ENCODE measurements at places on chromosomes 1 and 21.

DNA sequence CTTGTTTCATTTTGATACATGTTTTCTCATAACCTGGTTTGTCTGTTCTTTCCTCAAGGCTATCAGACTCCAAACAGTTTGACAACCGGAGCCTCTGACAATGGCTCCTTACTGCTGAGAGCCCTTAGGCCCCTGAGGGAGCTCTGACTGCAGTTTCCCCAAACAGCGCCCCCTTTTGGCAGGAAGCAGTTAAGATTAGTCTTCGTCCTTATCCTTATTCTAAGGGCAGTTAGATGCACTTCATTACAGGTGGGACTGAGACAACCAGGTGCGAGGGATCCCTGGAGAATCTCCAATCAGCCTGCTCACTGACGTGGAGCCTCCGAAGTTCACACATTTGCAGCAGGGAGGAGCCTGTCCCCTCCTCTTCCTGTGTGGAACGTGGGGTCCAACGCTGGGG lies 393.1 kb downstream of the BRINP3 start:
- no peak for DNase-seq

DNA sequence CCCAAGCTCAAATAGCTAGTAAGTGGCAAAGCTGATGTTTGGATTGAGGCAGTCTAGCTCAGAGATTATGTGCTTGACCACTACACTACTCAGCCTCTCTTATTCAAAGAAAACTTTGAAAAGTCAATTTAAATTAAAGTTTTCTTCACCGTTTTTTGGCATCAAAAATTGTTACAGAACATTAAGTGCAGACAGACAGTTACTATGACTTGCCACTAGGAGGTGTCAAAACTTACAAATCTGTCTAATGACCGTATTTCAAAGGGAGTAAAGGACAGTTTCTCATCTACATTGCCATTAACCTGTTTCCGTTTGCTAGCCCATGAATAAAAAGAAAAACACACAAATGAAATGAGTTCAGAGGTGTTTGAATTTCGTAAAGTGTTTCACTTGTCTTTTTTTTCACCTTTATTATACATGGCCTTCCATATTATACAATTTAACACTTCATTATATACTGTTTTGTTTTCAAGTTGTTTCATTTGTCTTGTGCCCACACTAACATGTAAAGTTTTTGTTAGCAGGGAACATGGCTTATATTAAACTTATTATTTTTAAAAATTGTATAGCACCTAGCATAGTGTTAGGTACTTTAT lies 57.4 kb upstream of the MTF2 start:
- peak; percentile 65 for DNase-seq

DNA sequence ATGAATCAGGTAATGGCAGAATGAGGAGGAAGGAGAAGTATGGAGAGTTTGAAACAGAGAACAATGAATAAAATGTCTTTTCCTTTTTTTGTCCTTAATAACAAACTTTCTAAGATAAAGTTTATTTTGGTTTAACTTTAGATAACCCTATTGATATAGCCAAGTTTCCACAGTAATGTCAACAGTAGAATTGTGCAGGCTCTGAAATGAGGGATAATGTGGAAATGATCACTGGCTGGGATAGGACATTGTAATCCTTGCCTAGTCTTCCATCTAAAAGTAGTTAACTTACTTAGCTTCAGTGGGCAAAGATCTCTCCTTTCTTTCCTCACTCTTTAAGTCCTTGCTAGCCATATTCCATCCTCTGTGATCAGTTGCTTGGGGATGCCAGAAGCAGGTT lies 52.8 kb downstream of the NTMT2 start:
- no peak for DNase-seq

DNA sequence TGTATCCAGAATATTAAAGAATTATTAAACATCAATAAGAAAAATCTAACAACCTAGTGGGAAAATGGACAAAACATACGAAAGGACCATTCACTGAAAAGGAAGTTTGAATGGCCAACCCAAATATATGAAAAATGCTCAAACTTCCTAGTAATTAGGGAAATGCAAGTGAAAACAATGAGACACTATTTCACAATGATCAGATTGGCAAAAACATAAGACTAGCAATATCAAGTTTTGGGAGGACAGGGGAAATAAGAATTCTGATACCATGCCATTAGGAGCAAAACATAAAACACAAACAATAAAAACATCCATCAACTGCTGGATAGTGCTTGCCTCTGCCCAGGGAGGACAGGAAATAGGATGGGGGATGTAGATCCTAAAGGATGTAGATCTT lies 14.3 kb downstream of the XCL2 start:
- DNase-seq = no peak

- DNase-seq = no peak
Measured at GRCh38 chr21:25640202-25640942, 1.3 kb downstream of the JAM2 start.

DNA sequence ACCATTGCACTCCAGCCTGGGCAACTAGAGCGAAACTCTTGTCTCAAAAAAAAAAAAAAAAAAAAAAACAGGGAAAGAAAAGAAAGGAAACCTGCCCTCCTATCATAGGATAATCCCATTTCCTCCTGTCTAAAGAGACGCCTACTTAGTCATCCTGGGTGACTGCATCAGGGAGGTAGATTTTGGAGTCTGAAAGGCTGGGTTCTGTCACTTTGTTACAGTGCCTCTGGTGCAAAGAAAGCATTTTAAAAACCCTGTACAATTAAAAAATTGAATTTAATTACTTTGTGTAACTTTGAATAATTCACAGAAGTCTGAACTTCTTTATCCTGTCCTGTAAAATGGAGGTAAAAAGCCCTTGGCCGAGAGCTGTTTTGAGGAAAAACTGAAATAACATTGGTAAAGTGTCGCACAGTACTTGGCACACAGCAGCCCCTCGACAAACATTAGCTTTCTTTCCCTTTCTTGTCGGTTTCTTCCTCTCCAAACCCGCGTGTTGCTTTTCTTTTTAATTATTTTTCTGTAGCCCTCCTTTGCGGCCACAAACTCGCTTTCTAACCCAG lies 657 bp upstream of the HDAC1 start:
- no peak for DNase-seq

- no peak for DNase-seq
Measured at GRCh38 chr1:2532485-2533160, 2.6 kb upstream of the HES5 start.

DNA sequence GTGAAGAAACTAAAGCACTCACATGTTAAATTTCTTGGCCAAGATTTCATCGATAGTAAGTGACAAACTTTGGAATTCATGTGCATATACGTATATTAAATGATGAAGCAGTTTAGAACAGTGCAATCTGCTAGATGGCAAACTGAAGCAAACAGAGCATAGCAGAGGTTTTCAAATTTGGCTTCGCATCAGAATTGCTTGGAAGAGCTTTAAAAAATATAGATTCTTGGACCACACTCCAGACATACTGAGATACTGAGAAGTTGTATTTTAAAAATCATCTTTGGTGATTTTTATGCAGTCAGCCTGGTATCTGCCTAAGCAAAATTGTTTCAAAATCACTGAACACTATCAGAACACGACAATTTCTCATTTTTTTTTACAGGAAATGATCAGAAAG lies 709.2 kb downstream of the PLA2G4A start:
- DNase-seq = no peak

DNA sequence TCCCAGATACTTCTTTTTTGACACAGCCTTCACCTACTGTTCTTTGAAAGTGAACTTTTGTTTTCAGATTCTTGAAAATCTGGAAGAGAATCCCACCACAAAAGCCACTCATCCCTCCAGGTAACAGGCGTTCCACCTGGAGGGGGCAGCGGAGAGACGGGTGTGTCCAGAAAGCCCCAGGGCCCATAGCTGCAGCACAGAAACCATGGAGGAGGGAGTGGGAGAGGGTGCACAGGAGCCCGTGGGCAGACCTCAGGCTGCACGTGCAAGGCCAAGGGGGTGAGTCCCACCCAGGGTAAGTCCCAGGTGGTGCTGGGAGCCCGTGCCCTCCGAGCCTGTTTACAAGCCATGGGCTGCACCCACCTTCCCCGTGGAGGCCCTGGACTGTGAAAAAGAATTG lies 86.5 kb downstream of the PSMG1 start:
- DNase-seq = no peak

- no peak for DNase-seq
Measured at GRCh38 chr21:27837936-27838335, 871.0 kb upstream of the ADAMTS5 start.

- DNase-seq = no peak
Measured at GRCh38 chr1:95252422-95252821, 18.4 kb downstream of the RWDD3 start.

DNA sequence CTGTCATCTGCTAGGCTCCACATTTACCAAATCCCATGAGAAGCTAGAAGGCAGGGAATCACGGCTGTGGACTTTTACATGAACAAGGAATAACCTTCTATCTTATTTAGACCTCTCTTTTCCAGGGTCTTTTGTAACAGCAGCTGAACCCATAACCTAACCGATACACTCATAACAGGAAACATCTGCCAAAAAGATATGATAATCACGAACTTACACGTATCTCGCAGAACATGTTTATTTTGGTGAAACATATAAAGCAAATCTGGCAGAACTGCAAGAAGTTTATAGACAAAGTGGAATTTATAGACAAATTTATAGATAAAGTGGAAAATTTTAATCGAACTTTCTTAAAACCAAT lies 20.4 kb downstream of the TINAGL1 start:
- DNase-seq = no peak

DNA sequence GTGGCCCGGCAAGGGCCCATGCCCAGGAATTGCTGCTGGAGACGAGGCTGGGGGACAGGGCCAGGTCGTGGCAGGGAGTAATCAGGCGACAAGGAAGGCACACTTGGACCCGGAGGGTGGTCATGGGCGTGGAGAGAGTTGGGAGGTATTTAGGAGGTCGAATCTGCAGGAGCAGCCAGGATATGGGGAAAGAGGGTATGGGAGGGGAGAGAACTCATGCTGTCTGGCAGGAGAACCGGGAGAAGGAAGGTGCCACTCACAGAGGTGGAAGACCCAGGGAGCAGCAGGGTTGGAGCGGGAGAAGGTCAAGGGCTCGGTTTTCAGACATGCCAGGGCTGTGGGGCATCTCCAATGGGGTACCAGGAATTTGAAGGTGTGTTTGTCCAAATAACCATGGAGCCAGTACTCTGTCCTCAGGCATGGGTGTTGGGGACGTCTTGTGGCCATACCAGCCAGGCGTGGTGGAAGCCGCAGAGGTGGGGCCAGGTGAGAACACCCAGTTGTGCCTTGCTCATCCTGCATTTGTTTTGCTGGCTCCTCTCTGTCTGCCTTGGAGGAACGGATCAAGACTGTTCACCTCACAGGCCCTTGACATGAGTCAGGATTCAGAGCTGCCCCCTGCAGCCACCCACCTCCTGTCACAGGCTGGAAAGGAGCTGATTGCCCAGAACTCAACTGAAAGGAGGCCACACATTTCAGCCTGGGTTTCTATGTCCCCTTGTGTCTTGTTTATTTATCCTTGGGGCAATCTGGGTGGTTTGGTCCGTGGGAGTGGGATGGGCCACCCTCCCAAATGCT lies 111.6 kb downstream of the SPSB1 start:
- DNase-seq = no peak

DNA sequence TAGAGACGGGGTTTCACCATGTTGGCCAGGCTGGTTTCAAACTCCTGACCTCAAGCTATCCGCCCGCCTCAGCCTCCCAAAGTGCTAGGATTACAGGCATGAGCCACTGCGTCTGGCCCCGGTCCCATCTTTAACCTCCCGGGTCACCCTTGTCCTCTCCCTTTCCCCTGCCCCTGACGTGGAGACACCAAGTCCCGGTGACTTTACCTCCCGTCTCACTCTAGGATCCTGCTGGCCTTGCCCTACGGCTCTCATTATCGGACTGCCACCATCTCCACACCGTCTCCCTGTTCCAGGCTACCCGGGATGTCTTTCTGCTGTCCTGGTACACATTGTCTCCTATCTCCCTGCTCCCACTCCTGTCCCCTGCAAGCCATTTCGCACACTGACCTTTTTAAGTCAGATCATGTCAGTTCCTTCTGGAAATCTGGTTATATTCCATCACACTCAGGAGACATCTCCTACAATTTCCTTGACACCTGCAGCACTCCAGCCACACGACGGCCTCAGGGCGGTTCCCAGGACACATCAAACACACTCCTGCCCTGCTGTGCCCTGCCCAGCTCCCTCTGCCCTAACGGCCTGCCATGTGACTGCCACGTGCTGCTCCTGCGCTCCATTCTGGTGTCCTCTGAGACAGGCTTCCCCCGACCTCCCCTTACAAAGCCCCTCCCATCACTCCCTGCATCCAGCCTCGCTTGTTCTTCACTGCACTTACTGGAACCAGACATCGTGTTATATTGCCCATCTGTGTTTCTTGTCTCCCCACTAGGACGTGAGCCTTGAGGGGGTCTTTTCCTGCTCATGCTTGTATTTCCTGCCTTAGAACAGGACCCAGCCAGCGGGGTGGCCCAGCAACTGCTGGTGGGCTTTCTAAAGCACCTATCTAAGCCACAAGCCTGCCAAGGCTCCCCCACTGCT lies 32.7 kb downstream of the TTC39A start:
- no peak for DNase-seq

DNA sequence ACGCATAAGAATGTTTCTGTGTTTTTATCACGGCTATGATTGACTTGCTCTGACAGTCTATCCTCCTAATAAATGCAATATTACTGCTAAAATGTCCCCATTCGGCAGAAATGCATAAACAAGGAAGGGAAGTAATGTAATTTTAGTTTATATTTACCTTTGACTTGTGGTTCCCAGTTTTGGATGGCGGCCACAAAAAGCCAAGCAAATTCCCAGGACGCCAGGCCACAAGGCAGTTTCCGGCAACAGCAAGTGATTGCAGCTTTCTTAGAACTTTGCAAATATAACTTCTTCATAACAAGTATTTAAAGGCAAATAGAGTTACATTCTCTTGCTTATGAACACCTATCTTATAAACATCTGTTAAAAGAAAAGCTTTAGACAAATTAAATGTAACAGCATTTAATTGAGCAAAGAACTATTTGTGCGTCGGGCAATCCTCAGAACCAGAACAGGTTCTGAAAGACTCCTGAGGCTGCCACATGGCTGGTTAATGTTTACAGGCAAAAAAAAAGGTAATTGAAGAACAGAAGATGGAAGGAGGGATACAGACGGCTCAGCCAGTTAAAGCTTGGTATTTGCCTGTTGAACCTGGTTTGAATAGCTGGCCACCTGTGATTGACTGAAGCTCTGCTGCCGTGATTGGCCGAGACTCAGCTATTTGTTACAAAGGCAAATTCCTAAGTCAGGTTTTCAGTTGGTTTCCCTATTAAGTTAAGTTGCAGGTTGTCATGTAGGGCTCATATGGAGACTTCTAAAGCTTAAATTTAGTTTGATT lies 80.8 kb downstream of the C21orf91 start:
- no peak for DNase-seq

GRCh38 chr1:26276432-26276838 lies 3.5 kb upstream of the SH3BGRL3 start:
- DNase-seq = no peak

Measured in NCI-H2227 treated with DMSO at 0.1 percent for 48 hours (cell line).